Activated CD8-positive, alpha-beta memory T cell treated with anti-CD3 and anti-CD28 coated beads for 4 hours (primary cell): ENCODE measurements at places on chromosomes 12 and 14.

DNA sequence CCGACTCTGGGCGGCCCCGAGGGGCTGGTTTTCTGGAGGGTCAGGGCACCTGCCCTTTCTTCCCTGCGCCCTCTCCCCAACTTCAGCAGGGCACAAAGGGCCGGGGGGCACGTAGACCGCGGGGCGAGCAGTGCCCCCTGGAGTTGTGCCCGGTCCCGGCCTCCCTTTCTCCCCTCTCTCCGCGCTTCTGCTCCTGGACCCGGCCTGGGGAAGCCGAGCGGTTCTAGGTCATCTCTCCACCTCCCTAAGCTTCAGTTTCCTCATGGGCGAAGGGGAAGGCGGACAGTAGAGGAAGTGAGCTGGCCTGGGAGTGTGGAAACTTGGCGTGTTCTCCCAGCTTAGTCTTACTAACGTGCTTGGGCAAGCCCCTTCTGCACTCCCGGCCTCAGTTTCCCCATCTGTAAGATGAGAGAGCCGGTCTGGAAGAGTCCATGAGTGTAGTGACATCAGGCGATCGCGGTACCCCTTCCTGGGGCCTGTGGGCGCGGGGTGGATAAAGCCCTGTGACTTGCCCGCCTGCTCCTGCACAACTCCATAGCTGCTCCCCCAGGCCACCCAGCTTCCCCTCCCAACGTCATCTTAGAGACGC, 158.6 kb upstream of the PARP11 start:
- no peak for DNase-seq

- DNase-seq: no peak
Observed at GRCh38 chr14:76919431-76920330, 93.5 kb downstream of the LRRC74A start.

GRCh38 chr12:103887738-103888137, 42.5 kb upstream of the HSP90B1 start:
- no peak for DNase-seq

DNA sequence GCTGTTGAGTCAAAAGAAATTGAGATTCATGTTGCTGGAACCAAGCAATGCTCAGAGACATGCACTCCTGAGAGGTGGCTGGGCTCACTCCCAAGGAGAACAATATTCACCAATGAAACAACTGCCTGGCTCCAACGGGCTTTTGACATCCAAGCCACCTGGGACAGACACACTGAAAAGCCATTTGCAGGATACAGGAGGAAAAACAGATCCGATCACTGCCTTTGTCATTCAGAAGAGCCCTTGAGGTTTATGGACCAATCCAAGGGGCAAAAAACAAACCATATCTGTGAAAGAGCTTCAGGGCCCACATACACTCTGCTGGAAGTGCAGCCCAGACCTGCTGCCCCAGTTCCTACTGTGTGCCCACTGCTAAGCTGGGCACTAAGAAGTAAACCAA, 277.5 kb downstream of the NUAK1 start:
- DNase-seq: no peak

DNA sequence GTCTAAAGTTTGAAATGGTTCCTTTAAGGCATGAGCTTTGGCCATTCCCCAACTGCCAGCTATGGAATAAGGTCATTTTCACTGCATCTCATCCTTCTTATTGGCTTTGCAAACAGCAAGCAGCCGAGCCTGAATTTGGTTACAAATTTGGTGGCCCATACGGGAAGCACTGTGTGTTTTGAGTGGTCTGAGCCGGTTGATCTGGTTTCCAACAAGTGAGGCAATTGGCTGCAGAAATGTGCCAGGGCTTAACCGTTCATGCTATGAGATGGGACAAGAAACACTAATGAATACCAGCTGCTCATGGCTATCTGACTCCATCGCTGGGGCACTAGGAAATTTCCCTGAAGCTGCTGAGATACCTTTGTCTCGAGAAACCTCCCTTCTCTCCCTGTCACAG, 9.3 kb downstream of the EDDM3A start:
- no peak for DNase-seq

GRCh38 chr14:94354638-94355185, 31.6 kb upstream of the SERPINA6 start:
- DNase-seq: no peak

DNA sequence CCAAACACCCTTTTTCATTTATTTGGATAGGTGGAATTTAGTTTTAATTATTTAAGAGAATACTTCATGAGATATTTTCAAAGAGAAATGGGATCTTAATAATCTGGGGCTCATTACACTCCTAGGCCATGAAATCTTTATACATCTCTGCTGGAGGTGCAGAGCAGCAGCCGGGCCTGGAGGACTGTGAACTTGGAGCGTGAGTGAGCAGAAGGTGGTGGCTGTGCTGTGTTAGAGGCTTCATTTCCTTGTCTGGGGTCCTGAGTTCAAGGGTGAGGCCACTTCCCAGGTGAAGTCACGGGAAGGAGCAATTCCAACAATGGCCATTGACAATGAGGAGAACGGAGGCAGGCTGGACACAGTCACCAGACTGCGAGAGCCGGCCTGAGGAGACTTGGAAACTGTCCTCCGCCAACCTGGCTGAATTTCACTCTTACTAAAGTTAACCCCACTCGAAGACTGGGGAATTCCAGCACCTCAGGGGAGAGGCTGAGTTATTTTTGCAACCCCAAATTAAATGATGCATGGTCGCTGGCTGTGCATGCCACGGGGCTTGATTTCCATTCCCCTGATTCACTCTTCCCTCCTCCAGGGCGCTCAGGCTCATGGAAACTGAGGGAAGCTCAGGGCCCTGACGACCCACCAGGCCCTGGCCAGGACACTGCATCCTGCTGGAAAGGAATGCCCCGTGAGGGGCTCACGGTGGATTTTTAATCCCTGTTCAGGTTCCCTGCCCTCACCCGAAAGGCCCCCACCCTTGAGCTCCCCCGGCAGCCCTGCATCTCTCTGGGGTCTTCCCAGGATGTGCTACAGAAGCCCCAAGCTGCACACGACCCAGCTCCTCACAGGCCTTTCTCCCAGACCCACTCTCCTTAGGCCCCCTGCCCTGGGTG, 22.6 kb upstream of the TRAF3 start:
- no peak for DNase-seq

DNA sequence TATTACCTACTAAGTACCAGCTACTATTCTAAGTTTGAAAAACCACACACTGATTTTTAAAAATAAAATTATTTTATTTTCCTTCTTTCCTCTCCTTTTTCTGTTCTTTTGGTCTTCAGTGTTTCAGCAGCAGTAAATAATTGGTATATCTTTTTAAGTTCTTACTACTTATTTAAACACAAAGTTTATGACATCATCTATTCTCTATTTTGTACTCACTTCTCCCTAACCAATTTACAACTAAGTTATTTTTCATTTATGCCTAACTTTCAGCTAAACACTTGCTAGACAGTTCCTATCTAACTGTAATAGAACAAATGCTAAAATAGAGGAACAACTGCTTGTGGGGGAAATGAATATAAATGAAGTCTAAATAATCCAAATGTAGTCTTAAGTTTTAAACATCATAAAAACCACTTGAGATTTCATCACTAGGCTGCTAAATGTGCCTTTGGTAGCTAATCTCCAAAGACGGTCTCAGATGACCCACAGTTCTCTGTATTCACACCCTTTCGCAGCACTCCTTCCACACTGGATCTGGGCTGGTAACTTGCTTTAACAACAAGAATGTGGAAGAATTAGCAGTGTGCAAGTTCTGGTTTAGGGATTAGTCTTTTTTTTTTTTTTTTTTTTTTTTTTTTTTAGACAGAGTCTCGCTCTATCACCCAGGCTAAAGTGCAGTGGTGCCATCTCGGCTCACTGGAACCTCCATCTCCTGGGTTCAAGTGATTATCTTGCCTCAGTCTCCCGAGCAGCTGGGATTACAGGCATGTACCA, 41.0 kb downstream of the TFCP2 start:
- DNase-seq: no peak

DNA sequence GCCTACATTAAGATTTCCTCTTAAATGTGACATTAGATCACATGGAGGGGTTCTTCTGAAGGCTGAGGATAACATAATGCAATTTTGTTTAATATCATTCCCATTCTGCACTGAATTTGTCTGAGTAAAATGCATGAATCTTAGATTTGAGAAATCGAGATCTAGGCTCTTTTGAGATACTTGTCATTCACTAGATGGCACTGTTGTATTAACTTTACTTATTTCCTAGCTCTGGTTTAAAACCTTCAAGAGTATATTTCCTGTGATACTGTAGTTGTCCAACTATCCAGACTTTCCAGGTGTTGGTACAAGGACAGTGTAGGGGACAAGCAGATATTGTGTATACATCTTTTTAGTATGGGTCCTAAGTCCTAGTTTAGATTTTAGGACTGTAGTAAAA, 91.7 kb upstream of the SEL1L start:
- no peak for DNase-seq

- no peak for DNase-seq
Observed at GRCh38 chr12:122793685-122794106, 19.3 kb downstream of the CCDC62 start.

- DNase-seq: no peak
Observed at GRCh38 chr14:95620659-95621059, 65.6 kb upstream of the TCL1B start.

DNA sequence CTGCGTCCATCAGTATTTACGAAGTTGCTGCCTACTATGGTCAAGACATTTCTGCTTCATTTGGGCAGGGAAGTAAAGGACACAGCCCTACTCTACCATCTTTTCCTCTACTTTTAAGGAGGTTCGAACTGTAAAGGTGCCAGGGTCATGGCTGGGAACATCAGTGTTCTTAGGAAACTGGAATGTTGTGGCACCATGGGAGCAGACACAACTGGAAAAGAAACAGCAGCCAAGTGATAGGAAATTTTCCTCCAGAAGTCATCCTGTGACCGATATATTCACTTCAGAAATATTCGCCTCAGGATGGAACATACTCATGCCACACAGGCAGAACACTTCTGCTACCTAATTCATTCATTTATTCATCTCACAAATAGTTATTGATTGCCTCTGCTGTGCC, 104.4 kb downstream of the ETV6 start:
- no peak for DNase-seq

DNA sequence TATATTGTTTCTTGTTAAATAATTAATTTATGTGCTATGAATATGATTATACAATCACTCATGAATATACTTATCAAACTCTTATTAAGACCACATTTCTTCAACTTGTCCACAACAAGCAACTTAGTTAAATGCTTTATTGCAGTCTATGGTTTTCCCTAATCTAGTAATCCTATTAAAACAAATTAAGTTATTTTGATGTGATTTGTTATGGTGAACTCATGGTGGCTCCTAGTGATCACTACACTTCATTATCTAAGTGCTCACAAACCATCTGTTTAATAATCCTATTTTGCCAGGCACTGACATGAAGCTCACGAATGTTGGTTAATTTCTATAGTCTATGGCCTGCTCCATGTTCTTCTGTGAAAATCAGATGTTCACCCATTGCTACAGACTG, 42.9 kb downstream of the INSM2 start:
- DNase-seq: no peak

- no peak for DNase-seq
Observed at GRCh38 chr12:93144109-93144508, 215.0 kb upstream of the EEA1 start.

GRCh38 chr12:103969391-103969790, 3.7 kb downstream of the TDG start:
- DNase-seq: no peak

- no peak for DNase-seq
Observed at GRCh38 chr14:101068313-101069227, 165.0 kb upstream of the RTL1 start.

- no peak for DNase-seq
Observed at GRCh38 chr12:79373896-79374499, 316.8 kb downstream of the PAWR start.

DNA sequence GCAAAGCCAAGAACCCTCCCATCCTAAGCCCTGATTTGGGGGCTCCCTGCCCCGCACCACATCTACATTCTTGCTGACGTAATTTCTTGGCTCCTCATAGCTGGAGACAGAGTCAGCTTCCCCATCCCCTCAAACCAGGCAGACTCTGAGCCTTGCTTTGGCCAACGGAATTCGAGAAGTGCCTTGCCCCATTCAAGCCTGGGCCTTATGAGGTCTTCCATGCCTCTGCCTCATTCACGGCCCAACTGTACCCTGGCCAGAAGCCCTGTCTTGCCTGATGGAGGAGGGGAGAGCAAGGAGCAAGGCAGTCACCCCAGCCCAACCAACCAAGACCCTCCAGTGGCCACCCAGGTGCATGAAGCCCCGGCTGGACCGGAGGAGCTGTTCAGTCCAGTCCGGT, 164.1 kb downstream of the PIWIL1 start:
- DNase-seq: no peak

- DNase-seq: no peak
Observed at GRCh38 chr14:100662879-100663760, 63.6 kb upstream of the DLK1 start.

DNA sequence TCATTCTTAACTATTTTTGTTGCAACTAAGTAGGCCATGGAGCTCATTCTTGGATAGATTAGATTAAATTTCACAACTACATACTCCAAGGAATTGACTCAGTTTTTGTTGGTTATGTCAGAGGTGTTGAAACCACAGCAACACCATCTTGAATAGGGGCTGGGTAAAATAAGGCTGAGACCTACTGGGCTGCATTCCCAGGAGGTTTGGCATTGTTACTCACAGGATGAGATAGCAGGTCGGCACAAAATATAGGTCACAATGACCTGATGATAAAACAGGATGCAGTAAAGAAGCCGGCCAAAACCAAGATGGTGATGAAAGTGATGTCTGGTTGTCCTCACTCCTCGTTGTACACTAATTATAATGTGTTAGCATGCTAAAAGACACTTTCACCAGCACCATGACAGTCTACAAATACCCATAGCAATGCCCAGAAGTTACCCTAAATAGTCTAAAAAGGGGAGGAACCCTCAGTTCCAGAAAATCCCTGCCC, 20.9 kb downstream of the DMAC2L start:
- DNase-seq: no peak

DNA sequence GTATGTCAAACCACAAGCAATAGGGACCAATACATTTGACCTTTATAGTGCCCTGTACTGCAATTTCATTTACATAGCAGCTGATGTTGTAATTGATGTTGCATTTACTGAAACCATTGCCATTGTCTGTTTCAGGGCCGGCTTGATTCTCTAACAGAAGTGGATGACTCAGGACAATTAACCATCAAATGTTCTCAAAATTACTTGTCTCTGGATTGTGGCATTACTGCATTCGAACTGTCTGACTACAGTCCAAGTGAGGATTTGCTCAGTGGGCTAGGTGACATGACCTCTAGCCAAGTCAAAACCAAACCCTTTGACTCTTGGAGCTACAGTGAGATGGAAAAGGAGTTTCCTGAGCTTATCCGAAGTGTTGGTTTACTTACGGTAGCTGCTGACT, 216.0 kb downstream of the AKAP6 start:
- DNase-seq: no peak

GRCh38 chr12:62703011-62703380, 232.0 kb downstream of the PPM1H start:
- DNase-seq: no peak

GRCh38 chr14:29645117-29645516, 282.5 kb downstream of the PRKD1 start:
- DNase-seq: no peak

GRCh38 chr12:34349673-34349961, 327.3 kb downstream of the ALG10 start:
- no peak for DNase-seq
